RPMI7951 (cell line): ENCODE measurements at places on chromosomes 13 and 19. TPM values are rescaled to one million over a fixed set of nuclear protein-coding genes. Genes with fewer than 3 reads are reported as not detected.
A peak's percentile ranks its signal among the peaks of the same experiment; 100 is the strongest.

The CEACAM1 gene
- 0.12 and 0.20 TPM in 2 replicates for total RNA-seq

The ZNF331 gene
- 7.8 and 9.4 TPM in 2 replicates for total RNA-seq

The FXYD1 gene
- 0.98 TPM in 1 of 2 replicates, not detected in the other for total RNA-seq

The ZNF154 gene
- total RNA-seq: not detected in 2 replicates

The TMEM38A gene
- 1.3 and 3.2 TPM in 2 replicates for total RNA-seq

The DACH1 gene
- not detected in 2 replicates for total RNA-seq

DNA sequence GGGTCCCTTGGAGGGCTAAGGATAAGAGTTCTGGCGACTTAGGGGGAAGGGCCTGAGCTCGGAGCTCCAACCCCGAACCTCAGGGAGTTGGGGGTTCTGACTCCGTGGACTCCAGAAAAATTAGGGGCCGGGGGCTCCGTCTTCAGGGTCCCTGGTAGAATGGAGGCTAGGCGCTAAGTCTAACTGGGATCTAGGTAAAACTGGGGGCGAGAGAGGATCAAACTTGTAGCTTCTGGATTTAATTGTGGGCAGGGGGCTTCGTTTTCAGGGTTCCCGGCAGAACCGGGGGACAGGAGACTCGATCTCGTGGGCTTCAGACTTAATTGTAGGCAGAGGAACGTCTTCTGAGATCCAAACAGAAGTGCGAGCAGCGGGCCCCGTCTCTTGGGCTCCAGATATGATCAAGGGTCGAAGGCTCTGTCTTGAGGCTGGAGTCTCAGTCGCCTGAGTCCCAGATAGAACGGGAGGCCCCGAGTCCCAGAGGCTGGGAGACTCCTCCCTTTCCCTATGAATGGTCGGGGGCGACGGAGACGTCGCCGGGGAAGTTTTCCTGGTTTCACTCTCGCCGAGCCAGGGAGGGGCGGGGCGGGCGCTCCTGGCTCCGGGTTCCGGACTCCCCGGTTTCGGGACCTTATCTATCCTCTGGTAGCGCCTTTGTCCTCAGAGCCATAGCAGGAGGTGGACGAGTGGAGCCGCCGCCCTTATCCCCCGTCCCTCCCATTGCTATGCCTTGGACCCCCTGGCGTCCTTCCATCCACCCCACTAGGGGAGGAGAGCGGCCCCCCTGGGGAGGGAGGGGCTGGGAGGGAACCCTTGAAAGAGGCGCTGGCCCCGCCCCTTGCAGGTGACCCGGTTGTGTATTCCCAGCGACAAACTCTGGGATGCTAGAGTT, 1.3 kb downstream of the NECTIN2 start:
- peak; percentile 64 for DNase-seq

GRCh38 chr13:101627556-101627943, 175.1 kb downstream of the ITGBL1 start:
- peak; percentile 40 for DNase-seq

DNA sequence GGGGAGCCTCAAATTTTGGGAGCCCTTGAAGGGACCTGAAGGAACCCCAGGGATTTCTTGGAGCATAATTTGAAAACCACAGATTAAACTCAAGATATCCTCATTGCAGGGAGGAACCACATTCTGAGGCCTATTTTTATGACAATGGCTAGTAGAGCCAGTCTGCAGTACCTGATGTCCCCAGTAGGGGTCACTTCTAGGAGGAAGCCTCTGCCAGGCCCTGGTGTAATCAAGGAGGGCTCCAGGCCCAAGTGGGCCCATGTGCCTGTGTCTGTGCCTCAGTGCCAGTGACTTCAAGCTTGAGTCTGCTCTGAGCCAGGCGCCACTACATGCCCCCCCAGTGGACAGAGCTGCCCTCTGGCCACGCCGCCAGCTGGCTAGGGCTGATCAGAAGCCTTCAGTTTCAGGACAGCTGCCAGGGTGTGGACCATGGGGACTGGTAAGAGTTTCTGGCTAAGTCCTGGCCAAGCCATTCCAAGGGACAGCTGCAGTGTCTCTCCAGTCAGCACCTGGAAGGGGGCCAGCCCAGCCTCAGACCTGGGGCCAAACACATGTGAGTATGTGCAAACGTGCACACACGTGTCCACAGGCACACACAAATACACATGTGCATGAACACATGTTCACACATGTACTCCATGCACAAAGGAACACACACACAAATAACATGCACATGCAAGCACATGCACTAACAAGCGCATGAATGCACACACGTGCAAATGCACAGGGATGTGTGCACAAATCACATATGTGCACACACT, 20.5 kb upstream of the SLC7A10 start:
- DNase-seq: peak; percentile 22

- peak; percentile 66 for DNase-seq
These were observed 2.6 kb upstream of the MCEMP1 start for GRCh38 chr19:7674010-7675005.

- peak; percentile 5 for DNase-seq
These were observed 471 bp downstream of the DACH1 start for GRCh38 chr13:71866335-71867130.

GRCh38 chr19:42496460-42497133, 31.7 kb downstream of the CEACAM1 start:
- no peak for DNase-seq

DNA sequence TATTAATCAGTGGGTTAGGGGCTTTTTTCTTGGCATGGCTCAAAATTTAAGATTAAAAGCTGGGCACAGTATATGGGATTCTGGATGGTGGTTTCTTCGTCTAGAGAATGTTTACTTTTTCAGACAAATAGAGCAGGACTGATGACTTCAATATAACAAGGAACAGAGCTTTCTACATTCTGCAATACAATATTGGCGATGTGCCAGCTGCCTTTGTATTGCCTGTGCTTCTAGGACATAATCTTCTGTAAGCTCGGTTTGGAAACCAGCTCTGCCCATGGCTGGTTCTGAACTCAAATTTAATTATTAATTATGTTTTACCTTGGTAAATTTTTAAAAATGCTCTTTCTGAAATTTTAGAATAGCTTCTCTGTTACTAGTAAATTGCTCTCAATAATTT, 139.1 kb upstream of the TRPC4 start:
- peak; percentile 2 for DNase-seq

DNA sequence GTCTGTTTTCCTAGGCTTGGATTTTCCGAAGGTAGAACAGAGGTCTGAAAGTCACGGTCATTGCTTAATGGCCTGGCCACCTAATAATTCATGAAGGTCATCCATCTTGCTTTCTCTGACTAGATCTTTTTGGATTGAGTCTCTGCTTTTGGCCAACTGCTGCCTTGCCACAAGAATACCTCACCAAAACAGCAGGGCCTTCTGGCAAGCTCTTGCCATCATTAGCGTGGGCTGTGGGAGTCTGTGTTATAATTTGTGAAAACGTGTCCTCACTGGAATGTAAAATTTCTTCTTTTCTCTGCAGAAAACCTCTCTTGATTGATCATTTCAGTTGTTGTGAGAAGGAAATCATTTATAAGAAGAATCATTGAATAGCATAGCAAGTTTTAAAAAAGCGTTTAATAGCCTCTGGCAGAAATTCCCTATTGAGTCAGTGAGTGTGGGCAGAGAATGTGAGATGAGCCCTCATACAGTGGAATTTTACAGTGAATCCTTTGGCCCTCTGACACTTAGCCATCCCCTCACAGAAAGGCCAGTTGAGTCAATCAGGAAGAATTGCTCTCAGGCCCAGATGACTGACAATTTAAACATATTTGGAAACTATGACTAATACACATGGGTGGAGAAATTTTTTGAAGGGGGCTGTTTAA, 43.2 kb upstream of the ERICH6B start:
- peak; percentile 86 for DNase-seq

GRCh38 chr13:106520251-106521054, 15.0 kb downstream of the EFNB2 start:
- no peak for DNase-seq
